ENCODE measurements at places on chromosomes 12 and 14.

DNA sequence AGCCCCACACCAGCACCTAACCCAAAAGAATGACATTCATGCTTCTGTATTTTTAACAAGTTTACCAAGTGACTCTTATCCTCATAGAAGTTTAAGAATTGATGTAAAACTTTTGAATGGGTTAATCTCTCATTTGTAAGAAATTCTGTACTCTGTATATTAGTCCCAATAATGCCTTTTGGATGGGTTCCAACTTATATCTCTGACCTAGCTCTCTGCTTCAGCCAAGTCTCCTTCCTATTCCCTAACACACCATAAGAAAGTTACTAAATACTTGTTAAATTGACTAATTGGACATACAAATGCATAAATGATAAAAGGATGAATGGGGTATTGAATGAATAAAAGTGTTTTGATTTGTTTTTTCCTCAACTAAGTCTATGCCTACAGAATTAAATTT is 557.3 kb downstream of the TMTC2 start:
- no peak for DNase-seq

DNA sequence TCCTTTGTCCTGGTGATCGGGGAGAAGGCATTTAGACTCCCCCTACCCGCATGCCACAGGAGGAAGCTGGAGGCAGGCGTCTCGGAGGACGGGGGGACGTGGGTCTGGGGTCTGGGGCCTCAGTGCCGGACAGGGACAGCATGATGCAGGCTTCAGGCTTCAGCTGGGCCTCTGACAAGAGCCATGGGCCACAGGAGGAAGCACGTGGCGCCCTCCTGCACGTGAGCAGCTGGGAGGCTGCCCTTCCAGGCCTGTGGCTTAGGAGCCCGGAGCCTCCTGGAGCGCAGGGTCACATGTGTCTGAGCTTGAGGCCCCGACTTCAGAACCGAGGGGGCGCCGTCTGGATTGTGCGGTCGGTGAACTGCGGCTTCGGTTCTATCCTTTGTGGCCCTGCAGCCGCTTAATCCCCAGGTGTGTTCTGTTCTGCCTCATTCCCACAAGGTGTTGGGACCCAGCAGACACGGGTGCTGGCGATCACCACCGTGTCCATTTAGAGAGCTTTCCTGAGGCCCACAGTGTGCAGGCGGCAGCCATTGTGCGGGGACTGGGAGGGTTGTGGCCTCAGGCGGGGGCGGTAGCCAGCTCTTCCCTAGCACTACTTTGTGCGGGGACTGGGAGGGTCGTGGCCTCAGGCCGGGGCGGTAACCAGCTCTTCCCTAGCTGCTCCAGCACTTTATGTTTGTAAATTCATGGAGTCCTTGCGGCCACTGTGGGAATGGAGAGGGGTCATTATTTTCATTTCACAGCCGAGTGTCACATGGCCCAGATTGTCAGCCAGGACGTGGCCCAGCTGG is 150.2 kb downstream of the ADGRD1 start:
- DNase-seq, result no peak

DNA sequence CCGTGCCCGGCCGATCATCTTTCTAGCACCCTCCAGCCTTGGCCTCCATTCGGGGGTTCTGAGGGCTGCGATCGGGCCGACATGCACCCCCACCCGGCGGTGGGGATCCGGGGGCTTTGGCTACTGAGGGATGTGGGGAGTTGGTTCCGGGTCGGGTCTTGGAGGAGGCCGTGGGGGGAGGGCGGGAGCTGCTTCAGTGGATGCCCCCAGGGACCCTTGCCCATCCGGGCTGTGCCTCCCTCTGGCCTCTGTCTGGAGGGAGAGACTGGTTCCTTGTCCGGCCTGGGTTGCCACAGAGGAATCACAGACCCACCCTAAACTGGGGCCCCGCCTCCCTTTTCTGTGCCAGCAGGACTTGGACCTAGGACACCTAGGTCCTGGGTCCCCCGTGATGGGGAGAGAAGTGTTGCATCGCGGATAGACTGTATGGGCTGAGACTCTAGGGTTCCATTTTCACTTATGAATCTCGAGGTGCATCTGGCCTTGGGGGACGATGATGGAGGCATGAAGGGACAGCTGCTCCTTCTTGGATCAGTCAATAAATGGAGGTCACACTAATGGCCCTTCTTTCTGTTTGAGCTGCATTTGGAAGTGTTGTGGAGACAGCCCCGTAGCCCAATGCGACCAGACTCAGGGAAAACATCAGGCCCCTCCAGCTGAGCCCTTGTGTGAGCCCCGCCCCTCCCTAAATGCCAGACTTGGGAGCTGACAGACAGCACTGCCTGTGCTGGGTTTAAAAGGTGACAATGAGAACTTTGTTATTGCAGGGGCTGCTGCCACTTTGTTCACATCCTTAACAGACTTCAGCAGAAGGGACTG is 577 bp downstream of the DTX3 start:
- DNase-seq, result no peak

DNA sequence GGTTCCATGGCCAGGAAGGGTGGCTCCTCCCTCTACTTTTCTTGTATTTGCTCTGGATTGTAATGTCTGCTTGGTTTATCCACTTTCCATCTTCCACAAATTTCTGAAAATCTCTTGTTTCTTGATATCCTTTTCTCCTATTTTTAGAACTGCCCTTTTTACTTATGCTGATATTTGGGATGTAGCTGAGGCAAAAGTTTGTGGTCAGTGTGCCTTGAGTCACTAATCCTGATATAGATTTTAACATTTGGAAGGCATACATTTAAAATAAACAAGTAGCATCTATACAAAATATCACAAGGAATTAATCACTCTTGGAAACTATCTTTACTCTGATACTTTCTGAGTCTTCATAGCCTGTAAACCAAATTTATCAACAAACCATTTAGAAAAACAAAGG is 11.0 kb downstream of the GRIP1 start:
- DNase-seq, result no peak

- DNase-seq, result no peak
Measured at GRCh38 chr14:52802597-52802996, 11.2 kb upstream of the GNPNAT1 start.

GRCh38 chr12:2853626-2854025 is 3.2 kb downstream of the TEX52 start:
- peak; percentile 5 for DNase-seq

GRCh38 chr14:56136571-56137452 is 18.6 kb downstream of the PELI2 start:
- no peak for DNase-seq

DNA sequence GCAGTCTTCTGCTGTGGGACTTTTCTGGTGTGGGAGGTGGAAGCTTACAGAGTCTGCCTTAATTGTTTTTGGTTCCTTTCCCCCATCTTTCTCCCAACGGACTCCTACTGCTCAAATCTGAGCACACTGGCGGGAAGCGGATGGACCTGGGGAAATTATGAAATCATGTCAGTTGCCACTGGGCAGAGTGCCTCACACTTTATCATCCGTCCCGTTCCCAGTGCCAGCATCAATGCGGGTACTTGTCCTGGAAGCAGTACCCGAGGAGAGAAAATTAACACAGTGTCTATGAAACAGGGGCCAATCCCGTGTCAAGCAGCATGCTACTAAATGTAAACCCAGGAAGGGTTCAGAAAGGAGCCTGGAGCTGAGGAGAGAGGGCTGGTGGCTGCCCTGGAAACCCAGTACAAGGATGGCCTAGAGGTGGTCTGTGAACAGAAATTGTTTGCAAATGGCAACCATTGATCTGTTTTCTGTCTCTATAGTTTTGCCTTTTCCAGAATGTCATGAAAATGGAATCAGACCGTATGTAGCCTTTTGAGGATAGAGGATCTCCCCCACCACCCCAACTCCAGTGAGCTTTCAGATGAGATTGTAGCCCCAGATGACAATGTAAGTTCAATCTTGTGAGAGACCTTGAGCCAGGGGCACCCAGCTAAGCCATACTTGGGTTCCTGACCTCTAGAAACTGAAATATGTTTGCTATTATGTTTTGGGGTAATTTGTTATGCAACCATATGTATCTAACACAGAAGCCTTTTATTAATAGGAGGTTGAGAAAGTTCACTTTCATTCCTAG is 908 bp upstream of the CDKL1 start:
- no peak for DNase-seq

DNA sequence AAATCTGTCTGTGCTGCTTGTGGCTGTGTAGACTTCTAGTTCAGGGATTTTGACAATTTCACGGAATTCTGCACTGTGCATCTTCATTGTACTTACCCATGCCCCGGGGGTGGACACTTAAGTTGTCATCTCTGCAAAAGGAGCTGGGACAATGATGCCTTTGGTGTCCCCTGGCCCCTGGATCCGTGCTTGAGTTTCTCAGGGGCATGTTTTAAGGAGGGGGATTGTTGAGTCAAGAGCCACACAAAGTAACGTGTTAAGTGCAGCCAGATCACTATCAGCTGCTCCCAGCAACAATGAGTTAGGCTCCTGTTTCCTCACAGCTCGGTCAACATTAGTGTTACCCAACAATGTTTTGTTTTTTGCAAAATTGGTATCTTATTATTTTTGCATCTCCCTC is 305.0 kb upstream of the DIO3 start:
- no peak for DNase-seq

- DNase-seq, result no peak
Measured at GRCh38 chr12:72468505-72468904, 196.3 kb downstream of the TRHDE start.

DNA sequence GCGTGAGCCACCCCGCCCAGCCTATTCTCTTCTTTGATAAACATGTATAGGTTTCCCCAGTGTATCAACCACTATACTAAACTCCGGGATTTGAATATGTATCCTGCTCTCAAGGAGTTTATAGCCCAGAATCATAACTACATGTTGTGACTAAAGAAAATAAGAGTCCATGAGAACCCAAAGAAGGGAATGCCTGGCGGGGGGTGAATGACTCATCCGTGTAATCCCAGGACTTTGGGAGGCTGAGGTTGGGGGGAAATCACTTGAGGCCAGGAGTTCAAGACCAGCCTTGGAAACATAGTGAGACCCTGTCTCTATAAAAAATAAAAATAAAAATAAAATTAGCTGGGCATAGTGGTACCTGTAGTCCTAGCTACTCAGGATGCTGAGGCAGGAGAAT is 57.2 kb downstream of the SIX6 start:
- DNase-seq, result no peak
